ENCODE measurements at places on chromosomes 12 and 14.

GRCh38 chr12:123960029-123960735 lies 12.4 kb downstream of the CCDC92 start:
- DNase-seq = no peak

GRCh38 chr14:64778104-64778754 lies 74.0 kb downstream of the PLEKHG3 start:
- no peak for DNase-seq

- no peak for DNase-seq
Measured at GRCh38 chr14:37088356-37089215, 83.8 kb downstream of the SLC25A21 start.

DNA sequence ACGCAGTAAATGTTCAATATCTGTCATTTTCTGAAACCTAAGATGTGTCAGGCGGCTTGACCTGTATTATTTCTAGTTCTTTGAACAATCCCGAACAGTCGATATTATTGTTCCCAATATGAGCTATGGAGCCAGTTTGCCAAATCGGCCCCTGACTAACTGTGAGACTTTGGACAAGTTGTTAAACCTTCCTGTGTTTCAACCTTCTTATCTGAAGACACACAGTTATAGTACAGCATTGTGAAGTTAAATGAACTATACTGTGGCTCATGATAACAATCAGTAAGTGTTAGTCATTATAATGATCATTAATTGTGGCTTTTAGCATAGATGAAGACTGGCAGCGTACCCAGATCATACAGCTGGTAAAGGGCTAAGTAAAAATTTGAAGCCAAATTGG lies 23.4 kb downstream of the DDX47 start:
- no peak for DNase-seq

Measured in AML-193 (cell line).